ENCODE measurements at places on chromosomes 4 and X.

- no peak for DNase-seq
Measured at GRCh38 chr4:92461732-92462131, 158.0 kb downstream of the GRID2 start.

- no peak for DNase-seq
Measured at GRCh38 chr4:93384887-93385286, 443.7 kb upstream of the ATOH1 start.

GRCh38 chr4:123299212-123299691, 97.3 kb upstream of the SPRY1 start:
- peak; percentile 40 for DNase-seq

GRCh38 chr4:183200453-183200852, 101.4 kb downstream of the WWC2 start:
- DNase-seq = peak; percentile 50

DNA sequence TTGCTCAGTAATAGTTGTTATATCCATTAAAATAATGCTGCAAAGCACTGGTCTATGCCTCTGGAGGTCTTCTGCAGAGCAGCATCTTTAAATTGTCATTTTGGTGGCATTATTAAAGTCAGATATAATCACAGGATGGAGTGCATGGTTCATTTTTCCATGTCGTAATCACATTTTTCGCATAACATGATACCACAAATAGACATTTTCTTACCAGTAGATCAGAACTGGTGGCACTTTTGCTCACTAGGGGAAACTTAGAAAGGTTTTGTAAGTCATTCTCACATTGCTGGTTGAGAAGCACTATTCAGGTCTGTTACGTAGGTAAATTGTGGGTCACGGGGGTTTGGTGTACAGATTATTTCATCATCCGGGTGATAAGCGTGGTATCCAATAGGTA, 484.5 kb upstream of the PRKX start:
- DNase-seq = no peak

DNA sequence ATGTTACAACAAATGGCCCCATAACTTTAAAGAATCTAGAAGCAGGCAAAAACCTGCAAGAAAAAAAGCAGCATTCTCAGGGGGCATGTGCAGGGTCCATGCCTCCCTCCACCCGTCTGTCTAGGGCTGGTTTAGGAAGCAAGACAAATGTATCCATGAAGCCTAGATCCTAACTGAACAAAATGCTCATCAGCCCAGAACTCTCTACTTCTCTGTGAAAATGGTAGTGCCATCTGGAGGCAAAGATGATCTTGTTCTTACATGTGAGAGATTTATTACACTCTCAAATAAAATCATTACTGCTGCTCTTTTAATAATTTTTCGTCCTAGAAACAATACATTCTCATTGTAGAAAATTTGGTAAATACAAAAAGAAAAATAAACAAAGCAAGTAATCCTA, 26.7 kb downstream of the NR3C2 start:
- DNase-seq = no peak

DNA sequence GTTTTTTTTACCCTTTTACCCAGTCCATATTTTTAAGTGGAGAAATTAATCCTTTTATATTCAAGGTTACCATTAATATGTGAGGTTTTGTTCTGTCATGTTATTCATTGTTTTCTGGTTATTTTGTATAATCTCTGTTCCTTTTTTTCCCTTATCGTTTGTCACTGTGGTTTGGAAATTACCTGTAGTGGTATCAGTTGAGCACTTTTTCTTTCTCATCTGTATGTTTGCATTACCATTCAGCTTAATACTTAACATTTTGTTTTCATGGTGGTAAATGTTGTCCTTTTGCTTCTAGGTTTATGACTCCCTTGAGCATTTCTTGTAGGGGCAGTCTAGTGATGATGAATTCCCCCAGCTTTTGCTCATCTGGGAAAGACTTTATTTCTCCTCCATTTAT, 6.6 kb downstream of the ETDC start:
- no peak for DNase-seq

DNA sequence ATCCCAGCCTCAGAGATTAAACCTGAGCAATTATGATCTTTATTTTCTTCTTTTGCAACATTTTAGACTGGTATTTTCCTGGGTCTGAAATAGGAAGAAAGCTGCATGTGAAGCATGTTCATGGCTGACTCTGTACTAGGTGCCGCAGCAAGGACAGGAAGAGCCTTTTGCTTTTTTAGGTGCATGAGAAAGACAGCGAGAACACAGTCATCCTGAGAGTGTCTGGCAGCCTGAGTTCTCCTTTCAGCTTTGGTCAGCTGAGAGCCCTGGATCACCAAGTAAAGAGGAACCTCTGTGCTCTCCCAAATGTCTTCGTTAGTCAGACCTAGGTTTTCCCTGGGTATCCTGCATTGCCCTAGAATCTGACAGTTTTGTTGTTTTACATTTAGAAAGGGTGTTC, 29.8 kb downstream of the FAM149A start:
- DNase-seq = no peak

DNA sequence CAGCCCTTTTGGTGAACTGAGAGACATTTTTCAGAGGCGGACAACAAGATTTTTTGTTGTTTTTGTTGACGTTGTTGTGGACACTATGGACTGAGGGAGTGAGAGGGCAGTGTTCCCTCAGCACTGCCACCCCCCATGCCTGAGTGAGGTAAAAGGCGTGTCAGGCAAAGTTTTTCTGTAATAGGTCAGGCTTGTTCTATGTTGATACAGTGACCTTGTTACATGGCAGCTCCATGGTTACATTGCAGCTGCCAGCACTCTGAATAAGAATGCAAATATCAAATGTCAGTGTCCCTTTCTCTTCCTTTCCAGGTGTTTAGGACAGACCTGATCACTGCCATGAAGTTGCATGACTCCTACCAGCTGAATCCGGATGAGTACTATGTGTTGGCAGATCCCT, 36.6 kb downstream of the JADE1 start:
- DNase-seq = no peak

DNA sequence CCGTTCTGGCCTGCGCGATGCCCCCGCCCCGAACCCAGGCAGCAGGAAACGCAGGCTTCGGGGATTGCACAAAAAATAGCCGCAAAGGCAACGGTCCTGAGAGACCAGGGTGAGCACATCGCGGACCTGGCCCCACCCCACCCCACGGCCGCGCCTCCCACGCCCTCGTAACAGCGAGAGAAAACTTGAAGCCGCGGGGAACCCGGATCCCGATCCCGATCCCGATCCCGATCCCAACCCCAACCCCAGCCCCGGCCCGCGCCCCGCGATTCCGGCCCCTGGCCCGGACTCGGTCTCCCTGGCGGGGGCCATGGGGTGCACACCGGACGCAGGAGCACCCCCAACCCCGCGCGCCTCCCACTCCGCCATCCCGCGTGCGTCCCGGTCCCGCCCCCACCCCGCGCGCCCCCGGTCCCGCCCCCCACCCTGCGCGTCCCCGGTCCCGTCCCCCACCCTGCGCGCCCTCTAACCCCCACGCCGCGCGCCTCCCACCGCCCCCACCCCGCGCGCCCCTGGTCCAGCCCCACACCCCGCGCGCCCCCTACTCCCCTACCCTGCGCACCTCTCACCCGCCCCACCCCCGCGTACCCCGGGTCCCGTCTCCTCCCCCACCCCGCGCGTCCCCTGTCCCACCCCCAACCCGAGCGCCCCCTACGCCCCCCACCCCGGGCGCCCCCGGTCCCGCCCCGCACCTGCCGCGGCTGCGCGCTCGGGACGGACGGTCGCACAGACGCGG, 29.0 kb downstream of the NOP14 start:
- no peak for DNase-seq
